CD4-positive, alpha-beta T cell treated with Interleukin-10 for 1 hour (primary cell): ENCODE measurements at places on chromosomes 2 and 18.

- no peak for DNase-seq
Observed at GRCh38 chr2:240301256-240301795, 134.1 kb upstream of the GPC1 start.

DNA sequence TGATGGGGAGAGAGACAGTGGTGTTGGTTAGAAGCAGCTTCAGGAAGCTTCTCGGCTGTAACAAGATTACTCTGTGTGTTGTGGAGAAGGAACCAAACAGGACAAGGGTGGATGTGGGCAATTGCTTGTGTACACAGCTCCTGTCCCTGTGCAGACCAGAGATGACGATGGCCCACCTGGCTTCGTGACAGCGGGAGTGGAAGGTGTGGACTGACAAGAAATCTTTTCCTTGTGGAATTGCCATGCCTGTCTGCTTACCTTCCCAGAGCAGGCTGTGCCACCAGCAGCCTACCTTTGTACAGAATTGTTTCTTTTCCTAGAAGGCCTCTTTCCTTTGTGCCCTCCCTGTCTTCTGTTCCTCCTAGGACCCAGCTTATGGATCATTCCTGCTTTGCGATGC is 93.8 kb downstream of the ITGB1BP1 start:
- DNase-seq: no peak

GRCh38 chr18:59141294-59142068 is 1.8 kb downstream of the SEC11C start:
- DNase-seq: peak; percentile 12

DNA sequence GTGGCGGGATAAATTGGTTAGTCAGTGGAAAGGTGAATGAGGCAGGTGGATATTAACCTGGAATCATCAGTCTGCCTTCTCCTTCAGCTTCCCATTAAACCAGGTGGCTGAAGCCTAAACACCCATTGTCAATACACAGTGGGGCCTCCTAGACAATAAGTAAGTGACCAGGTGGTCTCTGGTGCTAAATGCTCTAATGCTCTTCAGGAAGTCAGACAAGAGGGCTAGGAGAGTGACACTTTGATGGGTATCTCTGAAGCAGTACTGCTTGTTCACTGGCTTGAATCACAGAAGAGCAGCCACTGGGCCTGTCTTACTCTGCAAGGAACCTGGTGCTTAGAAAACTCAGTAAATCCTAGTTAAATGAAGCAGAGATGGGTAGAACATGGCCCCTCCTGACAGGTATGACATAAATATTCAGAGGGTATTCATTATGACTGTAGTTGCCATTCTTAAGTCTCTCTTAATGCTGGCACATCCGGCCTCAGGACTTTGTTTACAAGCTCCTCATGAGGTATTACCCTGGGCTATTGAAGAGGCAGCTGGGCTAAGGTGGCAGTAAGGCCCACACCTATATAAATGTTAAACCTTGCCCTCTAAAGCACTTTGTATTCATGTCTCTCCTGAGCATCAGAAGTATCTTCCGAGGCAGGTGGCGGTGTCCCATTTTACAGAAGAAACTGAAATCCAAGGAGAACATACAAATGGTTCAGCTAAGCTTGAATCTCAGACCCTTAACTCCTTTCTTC is 104.9 kb downstream of the NCK2 start:
- no peak for DNase-seq
